Activated CD4-positive, alpha-beta T cell treated with anti-CD3 and anti-CD28 coated beads, Interleukin-2, amount 10 ng/mL, durations not matched to agents 24 days and 14 days (primary cell): ENCODE measurements at places on chromosomes 6 and 20.

DNA sequence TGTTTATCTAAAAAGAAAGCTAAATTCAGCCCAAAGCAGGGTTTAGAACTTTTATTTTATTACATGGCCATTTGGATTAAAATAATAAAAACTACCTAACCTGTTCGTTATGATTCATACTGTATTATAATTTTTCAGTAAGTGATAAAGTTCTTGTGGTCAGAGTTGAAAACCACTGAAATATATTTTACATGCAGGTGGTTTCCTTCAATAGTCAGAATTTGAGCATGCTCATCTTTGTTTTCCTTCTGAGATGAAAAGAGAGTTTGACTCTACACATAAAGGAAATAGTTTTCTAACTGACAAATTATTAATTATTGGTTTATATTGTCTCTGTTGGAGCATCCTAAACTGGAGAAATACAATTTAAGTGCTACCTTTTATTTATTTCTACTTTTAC lies 114.0 kb upstream of the FKBP1C start:
- no peak overlapping the region for H3K4me3 ChIP-seq
- no peaks in the 10 kb centered on the region for H3K36me3 ChIP-seq
- H3K27ac ChIP-seq, result no peak overlapping the region
- no peaks in the 10 kb centered on the region for H3K4me1 ChIP-seq
- no peak for DNase-seq

DNA sequence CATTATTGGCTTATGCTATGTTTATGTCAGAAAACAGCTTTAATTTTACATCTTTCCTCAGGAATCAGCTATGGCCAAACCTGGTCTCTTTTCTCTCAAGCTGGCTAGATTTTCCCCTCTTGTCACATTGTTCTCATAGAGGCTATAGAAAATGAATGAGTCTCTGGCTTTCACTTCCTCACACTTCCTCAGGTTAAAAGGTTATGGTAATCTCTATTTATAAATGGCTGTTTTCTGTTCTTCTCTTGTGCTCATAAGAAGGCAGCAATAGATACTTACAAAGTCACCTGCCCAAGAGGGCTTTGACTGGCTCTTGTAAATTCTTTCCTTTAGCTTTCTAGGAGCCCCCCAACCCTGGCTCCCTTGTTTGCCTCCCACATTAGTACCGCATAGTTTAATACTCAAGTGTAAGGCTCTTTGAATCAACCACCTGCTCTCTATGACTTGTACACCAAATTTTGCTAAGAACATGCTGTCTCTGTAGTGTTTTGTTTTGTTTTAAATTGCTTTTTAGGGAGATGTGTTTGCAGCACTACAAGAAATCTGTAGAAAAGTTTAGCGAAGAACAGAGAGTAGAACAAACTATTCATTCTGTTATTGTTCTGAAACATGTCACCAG lies 897.4 kb upstream of the CITED2 start:
- H3K27me3 ChIP-seq, result no peaks in the 10 kb centered on the region
- H3K36me3 ChIP-seq, result no peaks in the 10 kb centered on the region
- no peak overlapping the region for H3K4me3 ChIP-seq
- DNase-seq, result no peak

DNA sequence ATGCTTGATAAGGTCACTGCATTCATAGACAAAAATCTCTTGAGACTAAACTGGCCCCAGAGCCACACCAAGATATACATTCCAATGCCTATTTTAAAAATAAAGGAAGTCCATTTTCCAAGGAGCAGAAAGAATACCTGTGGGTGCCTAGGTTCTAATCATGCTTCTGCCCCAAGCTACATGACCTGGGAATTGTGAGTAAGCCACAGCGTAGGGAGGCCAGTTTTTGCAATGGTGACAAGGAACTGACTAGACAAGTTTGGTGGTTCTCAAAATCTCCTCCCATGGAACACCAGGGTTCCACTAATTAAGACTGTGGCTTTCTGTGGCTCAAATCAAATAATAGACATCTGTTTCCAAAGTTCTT lies 83.3 kb downstream of the GMDS start:
- peak; percentile 39 for DNase-seq
- H3K36me3 ChIP-seq, result no peaks in the 10 kb centered on the region
- H3K4me3 ChIP-seq, result peak overlapping the region; percentile 9
- H3K27me3 ChIP-seq, result peaks cover 3% of the 10 kb centered on the region

DNA sequence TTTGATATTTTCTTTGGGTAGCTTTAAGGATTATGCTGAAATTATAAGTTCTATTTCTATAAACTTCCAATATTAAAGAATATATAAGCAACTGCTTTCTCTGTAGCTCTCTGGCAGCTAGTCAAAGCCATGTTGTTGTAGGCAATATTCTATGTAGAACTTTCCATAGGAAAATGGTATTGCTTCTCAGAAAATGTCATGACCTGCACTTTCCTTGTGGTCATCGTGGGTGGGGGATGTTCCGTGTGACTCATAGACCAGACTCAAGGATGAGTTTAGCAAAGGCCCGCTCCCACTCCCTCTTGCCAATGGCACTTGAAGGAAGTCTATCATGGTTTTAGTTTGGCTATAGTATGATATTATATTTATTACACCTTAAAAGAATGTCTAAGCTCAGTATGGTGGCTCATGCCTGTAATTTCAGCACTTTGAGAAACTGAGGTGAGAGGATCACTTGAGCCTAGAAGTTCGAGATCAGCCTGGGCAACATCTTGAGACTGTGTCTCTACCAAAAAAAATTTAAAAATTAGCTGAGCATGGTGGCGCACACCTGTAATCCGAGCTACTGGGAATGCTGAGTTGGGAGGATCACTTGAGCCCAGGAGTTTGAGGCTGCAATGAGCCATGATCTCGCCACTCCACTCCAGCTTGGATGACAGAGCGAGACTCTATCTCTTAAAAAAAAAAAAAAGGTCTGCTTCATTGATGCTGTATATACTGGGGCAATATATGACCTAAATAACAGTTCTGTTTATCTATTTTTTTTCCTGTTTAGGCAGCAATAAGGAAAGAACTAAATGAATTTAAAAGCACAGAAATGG lies 36.6 kb upstream of the LTV1 start:
- H3K4me1 ChIP-seq, result peaks cover 46% of the 10 kb centered on the region
- H3K27me3 ChIP-seq, result peaks cover 2% of the 10 kb centered on the region
- DNase-seq, result peak; percentile 84
- peaks cover 51% of the 10 kb centered on the region for H3K36me3 ChIP-seq

DNA sequence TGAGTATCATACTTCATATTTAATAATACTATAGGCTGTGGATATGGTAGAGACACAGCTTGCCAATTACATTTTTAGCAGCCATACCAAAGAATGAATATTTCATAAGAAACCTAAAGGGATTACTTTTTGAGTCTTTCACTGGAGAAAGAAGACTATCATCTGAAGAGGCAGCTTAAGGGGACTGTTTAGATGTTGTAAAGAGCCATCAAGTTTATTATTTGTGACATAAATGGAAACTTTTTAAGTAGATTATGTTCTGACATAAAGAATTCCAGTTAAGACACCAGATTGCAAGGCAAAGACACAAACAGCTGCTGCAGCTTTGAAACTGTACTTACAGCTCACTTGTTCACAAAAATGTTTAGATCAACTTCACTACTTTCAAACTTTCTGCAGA lies 429.4 kb downstream of the TFAP2A start:
- H3K27me3 ChIP-seq, result no peaks in the 10 kb centered on the region
- DNase-seq, result no peak
- H3K4me1 ChIP-seq, result no peaks in the 10 kb centered on the region
- no peak overlapping the region for H3K27ac ChIP-seq
- no peak overlapping the region for H3K4me3 ChIP-seq
- no peaks in the 10 kb centered on the region for H3K36me3 ChIP-seq

- no peak for DNase-seq
- no peak overlapping the region for H3K27ac ChIP-seq
- H3K27me3 ChIP-seq, result no peaks in the 10 kb centered on the region
- peaks cover 15% of the 10 kb centered on the region for H3K4me1 ChIP-seq
Measured at GRCh38 chr6:53044071-53044470, 21.1 kb upstream of the FBXO9 start.

DNA sequence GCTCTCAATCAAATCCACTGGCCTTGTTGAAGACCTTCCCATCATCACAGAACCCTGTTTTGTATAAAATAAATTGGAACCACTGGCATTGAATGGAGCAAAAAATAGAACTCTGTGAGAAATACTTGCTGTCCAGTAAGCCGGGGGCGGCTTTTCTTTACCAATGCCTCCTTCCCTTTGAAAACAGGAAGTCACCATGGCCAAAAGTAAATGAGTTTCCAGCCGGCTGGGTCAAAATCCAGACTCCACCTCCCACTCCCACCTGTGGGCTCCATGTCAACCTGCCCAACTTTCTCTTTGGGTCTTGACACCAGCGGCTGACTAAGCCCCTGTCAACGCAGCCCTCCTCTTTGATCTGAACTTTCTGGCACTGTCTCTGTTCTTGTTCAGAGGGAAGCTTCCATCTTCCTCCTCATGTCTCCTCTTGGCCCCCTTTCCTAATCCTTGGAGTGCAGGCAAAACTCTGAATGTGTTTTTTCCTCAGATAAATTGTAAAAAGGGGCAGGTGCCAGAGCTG lies 95.2 kb downstream of the TFAP2C start:
- no peak overlapping the region for H3K4me3 ChIP-seq
- no peaks in the 10 kb centered on the region for H3K4me1 ChIP-seq
- H3K27me3 ChIP-seq, result no peaks in the 10 kb centered on the region
- DNase-seq, result no peak
- no peak overlapping the region for H3K27ac ChIP-seq
- H3K36me3 ChIP-seq, result no peaks in the 10 kb centered on the region

- H3K27ac ChIP-seq, result peak overlapping the region; percentile 22
- H3K4me3 ChIP-seq, result no peak overlapping the region
Measured at GRCh38 chr6:105808571-105808970, 277.6 kb upstream of the PRDM1 start.
